ENCODE measurements at places on chromosomes 11 and 22.

DNA sequence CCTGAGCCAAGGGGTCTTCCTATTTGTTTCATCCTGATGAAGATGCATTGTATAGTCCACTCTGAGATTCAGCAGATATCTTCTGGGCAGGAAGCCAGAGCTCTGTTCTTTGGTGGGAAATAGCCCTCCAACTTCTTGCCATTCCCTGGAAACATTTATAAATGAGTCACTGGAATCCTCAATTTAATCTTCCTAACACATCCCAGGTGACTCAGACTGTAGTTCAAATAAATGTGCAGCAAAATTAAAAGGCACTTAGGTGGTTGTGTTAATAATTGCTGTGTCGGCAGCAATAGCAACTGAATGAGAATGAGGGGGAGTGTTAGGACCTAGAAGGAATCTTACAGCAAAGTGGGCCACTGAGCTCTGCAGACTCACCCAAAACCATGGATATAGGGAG is 108.6 kb downstream of the INSC start:
- DNase-seq = no peak

- DNase-seq = no peak
These were observed 26.2 kb upstream of the PDE3B start for GRCh38 chr11:14617241-14618027.

GRCh38 chr11:1289211-1289935 is 20.1 kb downstream of the TOLLIP start:
- DNase-seq = no peak

DNA sequence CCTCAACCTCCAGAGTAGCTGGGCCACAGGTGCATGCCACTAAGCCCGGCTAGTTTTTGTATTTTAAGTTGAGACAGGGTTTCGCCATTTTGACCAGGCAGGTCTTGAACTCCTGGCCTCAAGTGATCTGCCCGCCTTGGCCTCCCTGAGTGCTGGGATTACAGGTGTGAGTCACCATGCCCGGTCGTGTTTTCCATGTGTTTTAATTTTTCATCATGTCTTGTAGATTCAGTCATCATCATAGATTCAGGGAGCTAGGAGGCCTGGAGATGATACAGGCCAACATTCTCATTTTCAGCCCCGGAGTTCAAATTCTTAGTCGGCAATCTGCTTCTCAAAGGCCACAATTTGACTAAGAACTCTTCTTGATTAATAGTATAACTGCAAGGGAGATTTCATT is 73.5 kb upstream of the GRAMD1B start:
- no peak for DNase-seq

DNA sequence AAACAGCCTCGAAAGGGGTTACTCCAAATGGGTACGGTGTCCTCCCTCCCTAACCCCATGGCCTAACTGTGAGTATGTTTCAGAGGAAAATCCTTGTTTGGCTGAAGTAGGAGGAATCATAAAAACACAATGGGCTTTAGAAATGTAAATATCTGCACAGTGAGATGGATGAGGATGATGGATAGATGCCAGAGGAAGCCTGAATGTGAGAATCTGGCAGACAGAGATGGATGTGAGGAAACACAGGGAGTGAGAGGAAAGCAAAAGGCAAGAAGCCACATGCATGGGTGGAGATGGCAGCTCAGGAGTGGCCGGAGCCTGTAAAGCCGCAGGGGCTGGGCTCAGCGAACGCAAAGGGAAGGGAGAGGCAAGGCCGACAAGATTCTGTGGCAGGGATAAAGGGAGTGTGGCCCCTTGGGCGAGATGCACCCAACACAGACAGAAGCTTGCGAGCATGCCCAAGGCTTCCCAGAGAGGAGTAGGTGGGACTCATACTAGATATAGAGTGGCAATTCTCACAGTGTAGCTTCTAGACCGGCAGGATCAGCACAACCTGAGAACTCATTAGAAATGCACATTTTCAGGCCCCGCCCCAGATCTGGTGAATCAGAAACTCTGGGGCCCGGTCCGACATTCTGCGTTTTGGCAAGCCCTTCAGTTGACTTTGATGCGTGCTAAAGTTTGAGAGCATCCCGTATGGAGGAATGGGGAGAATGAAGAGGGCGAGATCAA is 237.3 kb upstream of the CADM1 start:
- no peak for DNase-seq

DNA sequence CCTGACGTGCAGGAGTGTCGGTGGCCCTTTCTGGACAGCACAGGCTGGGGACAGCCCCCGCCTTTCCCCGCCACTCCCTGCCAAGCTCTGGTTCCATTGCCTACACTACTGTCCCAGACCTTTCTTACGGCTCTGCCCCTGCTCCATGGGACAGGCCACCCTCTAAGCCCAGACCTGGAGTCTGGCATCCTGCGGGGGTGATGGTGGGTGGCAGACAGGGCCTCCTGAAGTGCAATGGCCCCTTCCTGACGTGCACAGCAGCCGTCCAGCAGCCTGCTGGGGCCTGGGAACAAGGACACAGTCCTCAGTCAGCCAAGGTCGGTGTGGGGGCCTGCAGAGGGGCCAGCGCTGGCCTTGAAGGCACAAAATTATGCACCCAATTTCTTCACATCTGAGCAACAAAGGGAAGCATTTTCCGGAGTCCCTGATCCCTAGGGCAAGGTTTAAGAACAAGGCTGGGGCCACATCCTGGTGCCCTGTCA is 79.7 kb upstream of the KCNQ1OT1 start:
- no peak for DNase-seq

DNA sequence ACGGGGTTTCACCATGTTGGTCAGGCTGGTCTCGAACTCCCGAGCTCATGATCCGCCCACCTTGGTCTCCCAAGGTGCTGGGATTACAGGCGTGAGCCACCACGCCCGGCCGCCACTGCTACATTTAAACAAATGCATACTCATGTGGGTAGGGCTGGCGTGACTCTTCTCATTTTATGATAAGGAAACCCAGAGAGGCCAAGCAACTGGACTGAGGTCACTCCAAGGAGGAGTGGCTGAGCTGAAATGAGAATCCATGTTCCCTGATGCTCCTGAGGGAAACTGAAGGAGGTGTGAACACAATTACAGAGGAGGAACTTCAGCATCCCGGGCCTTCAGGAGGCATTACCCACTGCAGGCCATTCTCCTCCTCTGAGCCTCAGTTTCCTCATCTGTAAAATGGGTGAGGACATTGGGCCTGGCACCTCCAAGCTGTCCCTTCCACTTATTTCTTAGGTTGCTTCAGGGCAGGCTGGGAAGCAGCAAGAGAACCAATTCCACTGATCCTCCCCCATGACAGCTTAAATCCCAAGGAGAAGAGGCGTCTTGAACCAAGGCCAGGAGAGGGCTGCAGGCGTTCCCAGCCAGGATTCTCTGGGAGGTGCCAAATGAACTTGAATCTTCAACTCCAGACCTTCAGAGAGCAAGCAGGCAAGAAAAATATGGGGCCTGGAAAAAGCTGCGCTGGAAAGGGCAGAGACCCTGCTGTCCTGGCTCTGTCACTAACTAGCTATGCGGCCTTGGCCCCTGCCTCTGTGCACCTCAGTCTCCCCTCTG is 2.9 kb downstream of the TST start:
- DNase-seq = no peak

- DNase-seq = no peak
These were observed 72.9 kb downstream of the PISD start for GRCh38 chr22:31588970-31589675.

GRCh38 chr11:31480930-31481329 is 28.5 kb downstream of the IMMP1L start:
- DNase-seq = no peak

DNA sequence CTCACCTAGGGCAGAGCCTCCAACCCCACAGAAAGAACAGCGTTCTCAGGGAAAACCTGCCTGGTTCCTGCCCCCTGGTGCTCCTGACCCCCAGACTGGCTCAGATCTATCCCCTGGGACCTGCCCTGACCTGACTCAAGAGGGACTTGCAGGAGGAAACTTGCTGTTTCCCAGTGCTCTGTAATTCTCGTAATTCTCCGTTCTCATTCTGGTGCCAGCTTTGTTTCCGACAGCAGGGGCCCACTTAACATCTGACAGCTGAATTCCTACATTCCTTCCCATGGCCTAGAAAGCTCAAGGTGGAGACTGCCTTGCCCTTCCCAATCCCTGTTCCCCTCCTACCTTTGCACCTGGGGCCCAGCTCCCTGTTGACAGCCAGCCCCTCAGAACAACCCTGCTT is 12.5 kb upstream of the CSF2RB start:
- DNase-seq = no peak

DNA sequence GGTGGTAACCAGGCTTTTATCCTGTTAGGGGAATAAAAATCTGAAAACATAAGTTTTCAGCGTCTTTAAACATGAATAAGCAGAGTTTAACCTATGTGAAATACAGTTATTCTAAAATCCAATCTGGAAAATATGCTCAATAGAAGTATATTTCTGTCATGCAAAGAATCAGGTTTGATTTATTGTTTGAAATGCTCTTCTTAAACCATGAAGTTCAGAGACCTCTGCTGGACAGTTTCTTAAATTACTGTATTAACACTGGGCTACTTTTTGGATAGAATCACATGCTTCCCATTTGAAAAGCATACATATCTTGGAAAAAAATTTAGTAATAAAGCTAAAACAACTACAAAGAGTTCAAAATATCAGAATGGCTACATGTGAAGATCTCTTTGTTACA is 25.4 kb downstream of the APIP start:
- DNase-seq = no peak

DNA sequence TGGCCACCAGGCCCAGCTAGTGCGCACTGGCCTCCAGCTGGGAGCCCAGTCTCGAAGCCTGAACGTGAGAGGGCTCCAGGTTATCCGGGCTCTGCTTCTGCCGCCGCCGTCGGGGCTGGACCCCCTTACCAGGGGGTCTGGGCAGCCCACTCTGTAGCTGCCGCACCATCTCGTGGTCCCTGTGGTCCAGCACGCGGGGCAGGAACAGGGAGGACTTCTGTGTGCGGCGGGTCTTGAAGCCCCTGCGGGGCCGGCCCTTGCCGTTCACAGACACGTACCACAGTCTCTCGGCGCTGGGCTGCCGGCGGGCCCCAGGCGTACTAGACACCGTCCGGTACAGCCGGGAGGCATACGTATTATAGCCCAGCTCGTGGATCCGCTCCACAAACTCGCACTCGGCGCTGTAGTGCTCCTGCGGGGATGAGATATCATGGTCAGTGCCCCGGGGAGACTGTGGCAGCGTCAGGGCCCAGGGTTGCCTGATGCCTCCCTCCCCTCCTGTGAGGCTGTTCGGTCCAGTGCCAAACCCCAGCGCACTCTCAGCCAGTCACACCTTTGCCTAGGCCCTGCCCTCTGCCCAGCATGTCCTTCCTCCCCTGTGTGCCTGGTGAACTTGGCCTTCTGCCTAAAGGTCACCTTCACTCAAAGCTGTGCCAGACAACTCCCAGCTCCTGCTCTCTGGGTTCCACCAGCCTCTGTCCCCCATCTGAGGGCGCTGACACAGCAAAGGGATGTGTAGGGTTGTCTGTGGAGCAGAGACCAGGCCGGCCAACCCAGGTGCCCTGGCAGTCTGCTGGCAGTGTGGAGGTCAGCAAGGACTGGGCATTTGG is 8.7 kb downstream of the FGF3 start:
- no peak for DNase-seq

GRCh38 chr11:117876059-117876340 is 458 bp downstream of the FXYD6 start:
- no peak for DNase-seq

GRCh38 chr11:120028897-120029258 is 109.0 kb downstream of the TRIM29 start:
- no peak for DNase-seq

DNA sequence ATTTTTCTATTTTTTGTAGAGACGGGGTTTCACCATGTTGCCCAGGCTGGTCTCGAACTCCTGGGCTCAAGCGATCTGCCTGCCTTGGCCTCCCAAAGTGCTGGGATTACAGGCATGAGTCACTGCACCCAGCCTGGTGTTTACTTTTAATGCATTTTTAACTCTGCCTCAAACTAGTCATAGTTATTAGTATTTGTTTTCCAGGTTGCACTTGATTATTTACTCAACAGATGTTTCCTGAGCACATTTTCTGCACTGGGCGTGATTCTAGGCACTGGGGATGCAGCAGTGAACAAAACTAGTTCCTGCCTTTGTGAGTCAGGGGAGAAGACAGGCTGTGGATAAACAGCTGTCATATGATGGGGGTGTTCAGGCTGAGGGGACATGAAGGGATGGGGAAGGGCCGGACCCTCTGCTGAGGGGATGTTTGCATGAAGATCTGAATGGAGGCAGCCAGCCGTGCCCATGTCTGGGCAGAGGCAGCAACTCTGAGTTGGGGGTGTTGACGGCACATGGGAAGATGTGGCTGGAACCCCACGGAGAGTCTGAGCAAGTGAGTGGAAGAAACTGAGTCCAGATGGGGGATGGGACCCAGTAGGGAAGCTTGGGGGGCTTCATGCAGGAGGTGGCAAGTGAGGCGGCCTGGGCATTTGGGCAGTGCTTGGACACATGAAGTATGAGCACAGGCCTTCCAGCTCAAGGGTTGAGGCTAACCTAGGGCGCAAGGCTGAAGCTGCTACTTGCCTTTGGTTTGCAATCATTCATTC is 34.4 kb downstream of the MPPED1 start:
- DNase-seq = no peak

DNA sequence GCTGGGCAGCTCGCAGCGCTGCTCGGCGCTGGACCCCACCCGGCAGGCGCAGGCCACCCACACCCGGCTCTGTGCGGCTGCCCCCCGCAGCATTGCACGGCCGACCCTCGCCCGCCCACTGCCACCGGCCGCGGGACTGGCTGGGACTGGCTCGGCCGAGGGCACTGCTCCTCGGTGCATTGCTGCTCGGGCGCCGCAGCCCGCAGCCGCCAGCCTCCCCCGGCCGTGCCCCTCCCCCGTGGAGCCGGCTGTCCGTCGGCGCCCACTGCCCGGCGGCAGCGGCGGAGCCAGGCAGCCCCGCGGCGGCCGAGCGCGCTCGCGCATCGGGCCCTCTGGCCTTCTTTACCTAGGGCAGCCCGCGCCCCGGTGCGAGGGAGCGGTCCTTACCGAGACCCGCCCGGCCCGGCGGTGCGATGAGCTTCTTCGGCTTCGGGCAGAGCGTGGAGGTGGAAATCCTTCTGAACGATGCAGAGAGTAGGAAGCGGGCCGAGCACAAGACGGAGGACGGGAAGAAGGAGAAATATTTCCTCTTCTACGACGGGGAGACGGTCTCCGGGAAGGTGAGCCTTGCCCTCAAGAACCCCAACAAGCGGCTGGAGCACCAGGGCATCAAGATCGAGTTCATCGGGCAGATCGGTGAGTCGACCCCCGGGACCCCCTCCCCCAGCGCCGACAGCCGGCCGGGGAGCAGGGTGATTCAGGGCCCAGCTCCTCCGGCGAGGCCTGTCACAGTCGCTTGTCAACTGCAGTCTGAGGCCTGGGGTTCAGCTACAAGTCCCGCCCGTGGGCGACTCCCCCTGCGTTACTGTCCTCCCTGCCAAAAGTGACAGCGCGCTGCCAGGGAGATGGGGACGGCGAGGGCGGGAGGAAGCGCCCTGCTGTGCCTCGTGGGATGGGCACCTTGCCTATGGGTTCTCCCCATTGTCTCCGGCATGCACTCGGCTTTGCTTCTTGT is 516 bp downstream of the VPS26B start:
- DNase-seq = peak; percentile 49

Measured in GM13976 (cell line).